ENCODE measurements at places on chromosomes 16 and 17.
A peak's percentile ranks its signal among the peaks of the same experiment; 100 is the strongest.

- DNase-seq: no peak
Observed at GRCh38 chr16:71367241-71367976, 8.9 kb downstream of the CALB2 start.

DNA sequence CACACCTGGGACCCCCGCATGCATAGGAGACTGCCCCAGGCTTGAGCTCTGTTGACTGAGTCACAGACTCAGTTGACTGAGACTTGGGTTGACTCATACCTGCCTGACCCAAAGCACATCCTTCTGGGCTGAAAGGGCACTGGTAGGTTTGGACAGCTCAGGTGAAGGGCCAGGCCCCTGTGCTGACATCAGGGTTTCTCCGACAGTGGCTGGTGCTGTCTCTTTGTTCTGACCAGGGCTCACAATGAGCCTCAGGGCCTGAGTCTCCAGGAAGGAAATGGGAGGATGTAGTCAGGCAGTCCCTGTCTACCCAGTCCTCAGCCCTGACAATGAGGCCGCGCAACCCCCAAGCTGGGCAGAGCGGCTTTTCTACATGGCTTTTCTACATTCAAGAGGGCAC is 6.5 kb downstream of the SPNS2 start:
- no peak for DNase-seq

DNA sequence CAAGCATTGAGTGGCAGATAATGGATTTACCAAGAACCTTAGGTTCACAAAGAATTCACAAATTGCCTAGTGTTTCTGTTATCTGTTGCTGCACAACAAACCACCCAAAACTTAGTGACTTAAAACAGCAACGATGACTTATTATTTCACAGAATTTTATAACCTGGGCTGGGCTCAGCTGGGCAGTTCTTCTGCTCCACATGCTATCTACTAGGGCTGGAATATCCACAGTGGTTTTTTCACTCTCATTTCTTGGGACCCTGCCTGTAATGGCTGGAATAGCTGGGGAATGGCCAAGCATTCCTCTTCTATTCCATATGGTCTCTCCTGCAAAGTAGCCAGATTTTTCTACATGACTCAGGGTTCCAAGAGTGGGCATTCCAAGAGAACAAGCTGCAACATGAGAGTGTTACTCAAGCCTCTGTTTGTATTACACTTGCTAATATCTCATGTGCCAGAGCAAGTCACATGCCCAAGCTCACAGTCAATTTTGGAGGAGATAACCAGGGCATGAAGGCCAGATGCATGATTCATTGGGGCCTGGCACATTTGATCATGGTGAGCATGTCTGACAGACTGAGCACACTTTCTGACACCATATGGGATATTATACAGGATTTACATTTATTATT is 4.9 kb upstream of the PSMD7 start:
- DNase-seq: no peak

- no peak for DNase-seq
Observed at GRCh38 chr17:54864636-54865356, 35.9 kb upstream of the TOM1L1 start.

GRCh38 chr16:52537516-52537915 is 9.4 kb downstream of the TOX3 start:
- no peak for DNase-seq

GRCh38 chr17:66567234-66568170 is 265.1 kb downstream of the PRKCA start:
- DNase-seq: peak; percentile 84

Measured in omental fat pad (tissue), 4 donors.